Posterior cingulate gyrus (tissue), 11 donors: ENCODE measurements at places on chromosomes 16 and 17.

GRCh38 chr16:50276801-50277555, 10.6 kb downstream of the ADCY7 start:
- DNase-seq = no peak

GRCh38 chr17:74059479-74060240, 143.8 kb upstream of the RPL38 start:
- DNase-seq = peak; percentile 36

DNA sequence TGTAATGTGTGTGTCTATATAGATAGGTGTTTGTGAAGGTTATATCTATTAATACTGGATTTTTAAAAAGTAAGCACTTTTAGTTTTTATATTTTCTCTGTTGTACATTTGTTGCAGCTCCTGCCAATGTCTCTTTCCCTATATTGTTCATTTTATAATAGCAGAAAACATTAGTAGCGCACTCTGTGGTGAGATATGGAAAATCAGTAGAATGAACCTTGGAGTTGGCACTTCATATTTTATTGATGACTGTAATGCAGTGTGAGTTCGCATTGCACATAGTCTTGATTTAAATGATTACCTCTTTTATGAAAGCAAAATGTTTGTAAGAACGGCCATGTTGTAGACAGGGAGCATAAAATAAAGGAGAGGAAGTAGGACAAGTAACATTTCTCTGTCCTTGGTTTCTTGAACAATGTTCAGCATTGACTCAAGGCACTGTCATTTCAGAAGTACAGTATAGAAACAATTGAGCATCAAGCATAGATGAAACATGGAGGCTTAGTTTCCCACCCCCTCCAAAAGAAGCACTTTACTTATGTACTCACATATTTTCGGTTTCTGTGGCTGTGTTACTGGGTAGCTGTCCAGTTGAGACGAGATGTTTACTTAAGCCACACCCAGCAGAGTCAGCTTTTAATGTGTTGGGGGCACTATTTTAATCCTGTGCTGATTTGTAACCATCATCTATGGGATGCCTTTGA, 74.0 kb downstream of the TANC2 start:
- DNase-seq = no peak

GRCh38 chr17:38325221-38325851, 18.4 kb downstream of the GPR179 start:
- no peak for DNase-seq

DNA sequence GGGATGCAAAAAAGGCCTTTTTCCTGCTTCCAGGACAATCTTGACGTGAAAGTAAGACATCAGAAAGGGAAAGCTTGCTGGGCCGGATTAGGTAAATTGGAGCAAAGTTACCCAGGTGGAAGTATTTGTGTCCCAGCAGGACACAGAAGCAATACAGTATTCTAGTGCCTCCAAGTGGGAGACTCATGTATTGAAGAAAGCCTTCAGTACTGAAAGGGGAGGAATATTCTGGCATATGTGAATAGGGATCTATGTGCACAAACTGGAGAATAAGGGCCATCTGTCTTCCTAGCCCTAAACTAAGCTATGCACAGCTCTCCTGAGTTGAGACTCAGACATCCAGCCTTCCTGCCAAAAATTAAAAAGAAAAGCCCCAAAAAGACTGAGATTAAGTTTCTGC, 327.3 kb upstream of the CDH8 start:
- DNase-seq = no peak

DNA sequence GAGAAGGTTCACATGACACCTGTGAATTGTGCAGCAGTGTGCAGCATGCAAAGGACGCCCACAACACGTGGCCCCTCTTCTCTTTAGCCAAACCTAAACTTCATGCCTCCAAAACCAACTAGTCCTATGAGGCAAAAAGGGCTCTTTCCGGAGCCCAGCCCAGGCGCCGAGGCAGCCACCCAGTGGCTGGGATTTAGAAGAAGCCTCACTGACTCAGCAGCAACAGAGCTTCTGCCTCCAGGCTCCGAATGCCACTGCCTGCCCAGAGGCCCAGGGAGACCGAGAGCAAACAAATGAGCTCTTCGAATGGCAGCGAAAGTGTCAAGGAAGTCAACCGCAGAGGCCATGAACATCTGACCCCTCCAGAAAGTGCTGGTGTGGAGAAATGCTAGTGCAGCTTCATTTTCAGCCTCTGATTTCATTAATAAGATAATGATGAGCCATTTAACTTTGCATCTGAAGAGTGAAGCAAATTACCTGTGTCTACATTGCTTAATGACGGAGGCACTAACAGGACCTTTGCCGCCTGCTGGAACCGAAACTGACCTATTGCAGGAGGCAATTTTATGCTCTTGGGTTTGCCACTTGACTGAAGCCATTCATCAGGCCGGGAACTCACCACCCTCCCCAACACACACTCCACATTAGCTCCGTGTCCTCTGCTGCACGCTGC, 157.7 kb upstream of the RPL38 start:
- DNase-seq = no peak

DNA sequence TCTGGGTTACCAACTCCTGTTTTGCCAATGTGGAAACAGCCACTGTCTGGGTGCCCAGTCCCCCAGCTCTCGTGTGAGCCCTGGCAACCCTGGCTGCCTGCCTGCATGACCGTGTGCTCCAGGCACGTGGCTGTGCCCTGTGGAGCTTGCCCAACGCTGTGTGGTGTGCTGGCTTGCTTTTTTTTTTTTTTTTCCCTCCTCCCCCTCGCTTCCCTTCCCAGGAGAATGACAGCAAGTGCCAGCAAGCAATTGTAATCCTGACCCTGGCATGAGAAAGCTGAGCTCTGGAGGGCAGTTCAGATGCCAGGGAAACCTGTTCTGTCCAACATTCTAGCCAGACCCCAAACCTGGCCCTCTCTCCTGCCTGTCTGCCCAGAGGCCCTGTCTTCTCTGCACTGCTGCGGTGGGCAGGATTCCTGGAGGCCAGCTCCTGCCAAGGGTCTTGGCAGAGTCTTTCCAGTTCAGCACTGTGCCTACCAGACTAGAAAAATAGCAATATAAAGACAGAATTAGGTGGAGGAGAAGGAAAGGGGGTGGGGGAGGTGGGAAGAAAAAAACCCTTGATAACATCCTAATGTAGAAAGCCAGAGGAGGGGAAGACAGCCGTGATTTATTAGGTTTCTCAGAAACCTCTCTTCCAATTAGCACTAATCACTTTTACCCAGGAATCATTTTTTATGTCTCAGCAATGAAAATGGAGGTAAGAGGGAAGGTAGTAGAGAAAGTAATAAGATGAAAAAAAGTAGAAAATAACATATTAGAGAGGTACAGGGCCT, 9.0 kb downstream of the HLF start:
- peak; percentile 94 for DNase-seq

- DNase-seq = no peak
These were observed 6.3 kb upstream of the MNT start for GRCh38 chr17:2406903-2407790.
